ENCODE measurements at places on chromosomes 5 and 9.
A peak's percentile ranks its signal among the peaks of the same experiment; 100 is the strongest.

DNA sequence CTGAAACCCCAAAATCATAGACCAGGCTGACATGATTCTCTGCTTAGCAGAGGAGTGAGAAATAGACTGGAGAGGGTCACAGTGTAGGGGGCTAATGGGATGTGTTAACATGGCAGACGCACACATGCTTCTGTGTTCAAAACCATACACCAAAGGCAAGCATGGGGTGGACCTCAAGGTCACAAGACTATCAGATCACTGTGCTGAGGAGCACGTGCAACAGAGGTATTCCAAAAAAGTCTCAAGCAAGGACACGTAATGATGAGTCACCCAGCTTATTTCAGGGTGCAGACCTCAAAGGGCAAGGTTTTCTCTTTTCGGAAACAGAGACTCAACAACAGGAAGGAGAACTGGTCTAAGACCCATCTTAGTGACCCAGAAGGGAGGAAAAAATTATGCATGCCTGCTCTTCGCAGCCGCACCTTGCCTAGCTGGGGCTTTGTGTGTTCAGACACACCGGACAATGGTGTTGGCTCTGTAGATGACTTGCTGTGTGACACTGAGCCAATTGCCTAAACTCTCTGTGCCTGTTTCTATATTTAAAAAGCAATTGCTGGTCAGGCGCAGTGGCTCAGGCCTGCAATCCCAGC lies 20.3 kb downstream of the WHRN start:
- DNase-seq: peak; percentile 48

DNA sequence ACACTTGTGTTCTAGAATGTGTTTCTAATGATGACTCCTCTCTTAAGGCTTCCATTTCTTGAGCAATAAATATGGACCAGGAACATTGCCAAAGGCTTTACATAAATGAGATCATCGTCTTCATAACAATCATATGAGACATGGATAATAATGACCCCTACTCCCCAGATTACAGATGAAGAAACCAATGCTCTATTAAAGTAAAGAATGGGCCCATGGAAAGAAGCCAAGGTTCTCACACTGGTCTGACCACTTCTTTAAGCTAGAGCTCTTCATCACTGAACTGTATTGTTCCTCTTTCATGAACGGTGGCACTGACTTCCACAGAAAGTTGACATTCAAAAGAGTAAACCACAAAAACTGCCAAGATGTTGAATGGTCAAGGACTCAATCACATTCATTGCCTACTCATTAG lies 65.3 kb downstream of the MARCHF3 start:
- no peak for DNase-seq

GRCh38 chr9:122364117-122364782 lies 6.6 kb upstream of the PTGS1 start:
- DNase-seq: no peak

- DNase-seq: no peak
Observed at GRCh38 chr5:159855476-159856191, 60.6 kb upstream of the ADRA1B start.

DNA sequence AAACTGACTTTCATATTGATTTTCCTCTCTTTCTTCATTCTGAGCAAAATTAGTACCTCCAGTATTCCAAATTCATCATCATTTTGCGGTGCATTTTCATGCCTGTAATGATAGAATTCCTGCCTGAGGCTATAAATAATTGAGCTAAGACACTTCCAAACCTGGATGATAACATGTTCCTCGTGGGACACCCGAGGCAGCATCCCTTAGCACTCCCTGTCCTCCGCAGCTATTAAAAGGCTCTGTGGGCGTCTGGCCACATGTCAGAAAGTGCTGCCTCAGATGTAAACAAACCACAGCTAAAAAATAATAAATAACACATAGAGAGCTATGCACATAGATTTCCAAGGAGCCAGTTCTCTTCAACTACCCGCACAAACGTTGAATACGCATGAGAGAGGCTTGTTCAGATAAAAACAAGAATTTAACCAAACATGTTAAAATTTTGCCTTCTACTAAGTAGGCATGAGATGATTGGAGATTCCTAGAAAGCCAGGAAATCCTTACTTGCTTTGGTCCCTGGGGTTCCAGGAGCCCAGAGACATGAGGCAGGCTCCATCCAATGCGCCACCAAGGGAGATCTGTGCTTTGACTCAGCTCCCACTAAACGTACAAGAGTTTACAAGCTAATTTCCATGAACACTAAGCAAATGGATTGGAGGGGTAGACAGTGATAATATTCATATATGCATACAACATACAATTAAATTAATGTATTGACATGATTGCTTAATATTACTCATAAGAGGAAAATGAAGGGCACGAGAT lies 82.7 kb downstream of the SHC3 start:
- DNase-seq: no peak
